GM23338 (cell line): ENCODE measurements at places on chromosomes 11 and 22. TPM values are rescaled to one million over a fixed set of nuclear protein-coding genes. Genes with fewer than 3 reads are reported as not detected.
A peak's percentile ranks its signal among the peaks of the same experiment; 100 is the strongest.

- no peak for DNase-seq
These were observed 6.9 kb downstream of the POU2AF3 start for GRCh38 chr11:111305162-111305802.

Gene AMOTL1
- 4.1 and 4.3 TPM in 2 replicates for polyA plus RNA-seq

DNA sequence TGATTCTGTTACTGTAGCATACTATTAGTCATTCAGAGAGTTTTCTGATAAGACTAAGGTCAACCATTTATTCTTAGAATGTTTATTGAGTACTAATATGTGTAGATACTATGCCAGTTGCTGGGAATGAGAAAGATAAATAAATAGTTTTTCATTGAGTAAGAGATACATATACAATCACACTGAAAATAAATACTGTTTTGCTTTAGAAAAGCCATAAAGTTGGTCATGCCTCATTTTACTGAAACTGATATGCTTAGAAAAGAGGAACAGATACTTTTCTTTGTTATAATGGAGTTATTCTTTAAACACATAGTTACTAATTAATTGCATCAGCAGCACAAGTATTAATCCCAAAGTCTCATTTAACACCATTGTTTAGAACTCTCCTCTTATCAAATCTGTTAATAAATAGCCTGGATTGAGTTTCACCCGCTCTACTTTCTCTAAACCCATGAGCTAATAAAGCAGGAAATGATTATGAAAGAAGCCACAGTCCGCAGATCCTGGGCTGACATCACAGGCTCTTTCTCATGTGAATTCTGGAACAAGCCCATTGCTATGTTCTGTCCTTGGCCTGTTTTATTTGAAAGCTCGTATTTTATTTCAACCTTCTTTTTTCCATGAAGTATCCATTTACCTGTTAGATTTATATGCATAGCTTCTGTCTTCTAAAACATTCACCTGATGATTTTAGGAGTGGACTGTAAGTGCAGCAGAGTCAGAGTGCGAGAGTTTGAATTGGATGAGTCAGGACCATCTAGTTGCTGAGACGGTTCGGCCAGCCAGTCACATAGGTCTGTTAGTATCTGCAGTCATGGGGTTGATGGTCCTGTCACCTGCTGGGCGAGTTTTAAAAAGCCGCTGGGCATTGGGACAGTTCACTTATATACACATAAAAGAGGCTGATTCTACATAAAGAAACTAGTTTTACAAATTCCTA lies 35.5 kb downstream of the PIWIL4 start:
- DNase-seq, result peak; percentile 71

Gene EFCAB6
- polyA plus RNA-seq, result 1.1 and 1.2 TPM in 2 replicates

Gene FGF19
- 21.7 and 22.3 TPM in 2 replicates for polyA plus RNA-seq

Gene SNX32
- 1.2 and 2.4 TPM in 2 replicates for polyA plus RNA-seq

Gene ANGPTL5
- not detected in 2 replicates for polyA plus RNA-seq

DNA sequence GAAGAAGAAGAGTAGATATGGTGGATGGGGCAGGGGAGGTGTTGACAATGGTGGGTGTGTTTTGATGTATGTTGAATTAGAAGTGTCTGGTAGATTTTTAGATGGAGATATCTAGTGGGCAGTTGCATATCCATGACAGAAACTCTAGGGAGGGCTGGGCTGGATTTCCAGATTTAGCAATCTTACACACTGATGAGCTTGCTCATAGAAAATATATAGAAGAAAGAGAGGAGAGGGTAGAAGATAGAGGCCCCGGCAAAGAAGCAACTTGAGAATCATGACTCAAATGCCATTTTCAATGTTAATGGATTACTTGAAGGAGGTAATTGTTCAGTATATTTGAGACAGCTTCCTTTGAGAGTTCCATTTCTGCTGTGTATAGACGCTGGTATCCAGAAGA lies 8.2 kb downstream of the REXO2 start:
- no peak for DNase-seq

DNA sequence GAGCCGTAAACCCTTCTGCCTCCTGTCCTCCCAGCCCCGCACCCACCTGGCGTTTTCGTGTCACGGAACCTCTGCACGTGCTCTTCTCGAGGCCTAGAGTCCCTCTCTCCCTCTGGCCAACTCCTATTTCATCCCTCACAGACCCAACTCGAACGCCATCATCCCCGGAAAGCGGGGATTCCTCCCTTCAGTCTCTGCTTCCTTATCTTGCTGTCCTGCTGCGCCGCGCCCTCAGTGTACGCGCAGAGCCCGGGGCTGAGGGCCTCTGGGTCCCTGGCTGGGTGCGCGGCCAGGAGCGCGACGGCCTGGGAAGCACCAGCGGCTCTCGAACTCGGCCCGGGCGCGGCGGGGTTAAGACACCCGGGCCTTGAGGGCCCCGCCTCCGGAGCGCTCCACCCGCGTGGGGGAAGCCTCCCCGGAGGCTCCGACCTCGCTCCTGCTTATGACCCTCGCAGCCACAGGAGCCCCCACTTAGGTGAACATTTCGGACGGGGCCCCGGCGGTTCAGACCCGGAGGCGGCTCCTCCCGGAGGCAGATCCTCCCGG lies 398 bp upstream of the ATG16L2 start:
- peak; percentile 75 for DNase-seq

- peak; percentile 45 for DNase-seq
These were observed 49.2 kb downstream of the CNTN5 start for GRCh38 chr11:99069856-99070444.

DNA sequence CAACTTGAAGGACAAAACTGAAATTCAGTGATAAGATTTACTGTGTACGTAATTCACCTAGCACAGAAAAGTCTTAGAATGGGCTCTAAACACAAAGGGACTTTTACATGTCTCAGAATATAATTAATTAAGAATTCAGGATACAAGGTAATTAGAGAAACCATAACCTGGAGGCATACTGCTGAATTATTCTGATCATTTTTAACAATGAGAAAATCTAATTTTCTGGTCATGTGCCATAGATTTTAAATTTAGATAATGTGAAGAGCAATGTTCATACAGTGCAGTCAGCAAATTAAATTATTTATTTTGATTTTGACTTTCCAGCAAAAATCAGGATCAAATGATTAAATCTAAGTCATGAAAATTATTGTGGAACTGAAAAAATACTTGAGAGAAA lies 67.0 kb upstream of the MTNR1B start:
- DNase-seq, result no peak

Gene OR6T1
- polyA plus RNA-seq, result not detected in 2 replicates

Gene FGF3
- not detected in 2 replicates for polyA plus RNA-seq

Gene ELFN2
- 0.18 and 0.23 TPM in 2 replicates for polyA plus RNA-seq

Gene TSPAN18
- 5.8 and 6.0 TPM in 2 replicates for polyA plus RNA-seq

DNA sequence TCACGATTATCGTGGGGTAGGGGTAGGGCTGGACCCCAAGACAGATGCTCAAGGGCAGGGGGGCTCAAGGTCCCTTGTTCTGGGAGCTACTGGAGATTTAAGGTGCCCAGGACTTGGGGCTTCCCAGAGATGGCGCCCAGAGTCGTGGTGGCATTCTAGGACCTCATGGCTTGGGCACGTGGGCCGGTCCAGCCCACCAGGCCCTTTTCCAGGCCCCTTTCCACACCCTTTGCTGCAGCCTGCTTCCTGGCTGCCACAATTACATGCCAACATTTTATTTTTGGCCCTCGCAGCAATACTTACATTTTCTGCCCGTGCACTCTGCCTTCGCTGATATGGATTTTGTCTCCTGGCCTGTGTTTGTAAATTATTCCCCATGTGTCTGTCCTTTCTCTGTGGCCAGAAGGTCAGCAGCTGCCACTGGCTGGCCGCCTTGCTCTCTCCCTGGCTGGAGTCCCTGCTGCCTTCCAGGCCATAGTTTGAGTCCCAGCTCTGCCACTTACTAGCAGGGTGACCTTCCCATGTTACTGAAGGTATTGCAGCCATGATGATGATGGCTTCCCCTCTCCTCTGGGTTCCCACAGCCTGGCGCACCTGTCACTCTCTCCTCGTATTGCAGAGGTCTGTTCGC lies 11.2 kb downstream of the MB start:
- DNase-seq, result no peak

- DNase-seq, result no peak
These were observed 41.2 kb downstream of the MYEOV start for GRCh38 chr11:69335007-69335780.

- no peak for DNase-seq
These were observed 108.5 kb downstream of the PHF21B start for GRCh38 chr22:44901301-44901700.

- peak; percentile 39 for DNase-seq
These were observed 37.2 kb upstream of the TH start for GRCh38 chr11:2208691-2209369.

Gene CALCB
- polyA plus RNA-seq, result 9.2 and 9.5 TPM in 2 replicates

GRCh38 chr11:123674297-123674696 lies 19.9 kb upstream of the SCN3B start:
- no peak for DNase-seq

- no peak for DNase-seq
These were observed 9.8 kb downstream of the POU2AF3 start for GRCh38 chr11:111308140-111308539.

GRCh38 chr22:23518376-23519187 lies 61.5 kb downstream of the IGLL1 start:
- no peak for DNase-seq

GRCh38 chr11:27089746-27090145 lies 49.1 kb downstream of the BBOX1 start:
- no peak for DNase-seq
